Vagina (tissue), 2 donors: ENCODE measurements at places on chromosomes 3 and 15.
A peak's percentile ranks its signal among the peaks of the same experiment; 100 is the strongest.

- no peaks in the 10 kb centered on the region for H3K36me3 ChIP-seq
- no peaks in the 10 kb centered on the region for H3K4me1 ChIP-seq
- H3K27ac ChIP-seq: no peak overlapping the region
- no peaks in the 10 kb centered on the region for H3K27me3 ChIP-seq
Measured at GRCh38 chr3:49700453-49701128, 11.2 kb downstream of the RNF123 start.

DNA sequence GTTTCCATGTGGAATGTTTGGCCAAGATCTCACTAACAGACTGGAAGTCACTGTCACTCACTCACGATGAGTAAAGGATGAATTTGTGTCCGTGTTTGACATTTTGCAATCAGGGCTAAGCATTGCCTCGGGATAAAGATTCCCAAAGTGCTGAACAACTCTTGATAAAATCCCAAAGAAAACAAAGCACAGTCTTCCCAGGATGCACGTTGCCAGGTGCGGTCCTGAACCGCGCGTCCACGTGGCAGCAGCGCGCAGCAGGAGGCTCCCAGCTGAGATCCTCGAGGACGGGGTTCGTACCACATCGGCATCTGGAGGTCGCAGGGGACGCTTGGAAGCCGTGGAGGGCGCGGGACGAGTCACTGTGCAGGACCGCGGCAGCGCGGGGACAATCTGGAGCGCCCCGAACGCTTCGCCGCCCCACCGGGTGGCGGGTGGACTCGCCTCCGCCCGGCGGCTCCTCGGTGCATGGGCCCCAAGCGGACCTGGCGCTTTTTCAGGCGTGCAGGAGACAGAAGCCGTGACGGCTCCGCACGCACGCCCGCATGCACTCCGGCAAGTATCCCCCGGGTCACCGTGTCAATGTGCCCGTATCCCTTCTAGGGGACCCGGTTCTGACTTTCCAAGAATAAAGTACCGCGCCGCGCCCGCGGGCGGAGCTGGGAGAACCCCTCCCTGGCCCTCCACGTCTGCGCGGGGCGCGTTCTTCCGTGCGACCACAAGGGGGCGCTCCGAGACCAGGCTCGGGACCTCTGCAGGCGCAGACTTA is 17.7 kb downstream of the CPN2 start:
- H3K27ac ChIP-seq: no peak overlapping the region
- H3K4me1 ChIP-seq: peaks cover 10% of the 10 kb centered on the region
- peak overlapping the region; percentile 52 for H3K4me3 ChIP-seq
- no peaks in the 10 kb centered on the region for H3K36me3 ChIP-seq
- DNase-seq: no peak

DNA sequence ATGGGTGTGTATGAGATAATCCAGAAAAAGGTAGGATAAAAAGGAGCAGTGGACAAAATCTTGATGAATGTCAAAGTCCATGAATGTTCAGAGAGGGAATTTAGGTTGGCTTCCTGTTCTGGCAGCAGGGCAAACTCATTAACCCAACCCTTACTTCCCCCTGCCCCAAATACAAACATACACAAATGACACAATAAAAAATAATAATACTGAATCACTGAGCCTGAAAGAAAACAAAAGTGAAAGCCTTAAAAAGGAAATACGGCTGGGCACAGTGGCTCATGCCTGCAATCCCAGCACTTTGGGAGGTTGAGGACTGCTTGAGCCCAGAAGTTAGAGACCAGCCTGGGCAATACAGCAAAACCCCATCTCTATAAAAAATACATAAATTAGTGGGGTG is 62.9 kb downstream of the GPR176 start:
- H3K27me3 ChIP-seq: no peaks in the 10 kb centered on the region
- peaks cover 1% of the 10 kb centered on the region for H3K4me1 ChIP-seq
- H3K36me3 ChIP-seq: no peaks in the 10 kb centered on the region
- H3K27ac ChIP-seq: no peak overlapping the region
- no peak for DNase-seq

- H3K27me3 ChIP-seq: no peaks in the 10 kb centered on the region
- H3K4me1 ChIP-seq: no peaks in the 10 kb centered on the region
- DNase-seq: no peak
- no peak overlapping the region for H3K27ac ChIP-seq
Measured at GRCh38 chr15:80423215-80423614, 19.0 kb downstream of the ARNT2 start.

DNA sequence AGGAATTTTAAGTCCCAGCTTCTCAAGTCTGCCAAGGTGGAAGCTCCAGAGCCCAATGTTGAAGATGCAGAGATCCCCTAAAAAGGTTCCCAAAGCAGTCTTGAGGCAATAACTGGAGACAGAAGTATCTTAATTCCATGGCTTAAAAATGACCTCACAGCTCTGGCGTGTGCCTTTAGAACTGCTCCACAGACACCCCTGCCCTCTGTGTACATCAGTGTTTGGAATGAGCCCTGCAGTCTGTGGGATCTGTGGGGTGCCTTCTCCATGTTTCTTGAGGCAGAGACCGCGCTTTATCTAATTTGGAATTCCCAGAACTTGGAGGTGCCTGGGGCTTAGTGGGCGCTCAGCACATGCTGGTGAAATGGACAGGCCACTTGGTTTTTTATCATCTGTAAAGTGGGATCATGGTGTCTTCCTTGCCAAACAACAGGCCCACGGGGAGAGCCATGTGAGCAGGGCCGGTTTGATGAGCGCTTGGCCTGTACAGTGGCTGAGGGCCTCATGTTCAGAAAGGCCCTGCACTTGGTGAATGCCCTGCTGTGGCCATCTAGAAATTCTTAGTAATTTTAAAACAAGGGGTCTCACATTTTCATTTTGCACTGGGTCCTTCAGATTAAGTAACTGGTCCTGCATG is 7.1 kb downstream of the ITGA11 start:
- H3K4me1 ChIP-seq: peaks cover 48% of the 10 kb centered on the region
- DNase-seq: no peak
- no peaks in the 10 kb centered on the region for H3K36me3 ChIP-seq
- H3K4me3 ChIP-seq: no peak overlapping the region
- H3K27me3 ChIP-seq: no peaks in the 10 kb centered on the region

GRCh38 chr3:132703733-132704132 is 18.5 kb downstream of the NPHP3 start:
- H3K36me3 ChIP-seq: no peaks in the 10 kb centered on the region
- no peak for DNase-seq
- no peaks in the 10 kb centered on the region for H3K27me3 ChIP-seq
- no peak overlapping the region for H3K4me3 ChIP-seq
